ENCODE measurements at places on chromosomes 6 and 20.
A peak's percentile ranks its signal among the peaks of the same experiment; 100 is the strongest.

GRCh38 chr20:51884561-51884960, 82.2 kb upstream of the SALL4 start:
- no peak for DNase-seq

- DNase-seq, result no peak
These were observed 23.3 kb downstream of the MYCT1 start for GRCh38 chr6:152720974-152721373.

- DNase-seq, result peak; percentile 62
These were observed 23.6 kb downstream of the LRP11 start for GRCh38 chr6:149840345-149841075.

DNA sequence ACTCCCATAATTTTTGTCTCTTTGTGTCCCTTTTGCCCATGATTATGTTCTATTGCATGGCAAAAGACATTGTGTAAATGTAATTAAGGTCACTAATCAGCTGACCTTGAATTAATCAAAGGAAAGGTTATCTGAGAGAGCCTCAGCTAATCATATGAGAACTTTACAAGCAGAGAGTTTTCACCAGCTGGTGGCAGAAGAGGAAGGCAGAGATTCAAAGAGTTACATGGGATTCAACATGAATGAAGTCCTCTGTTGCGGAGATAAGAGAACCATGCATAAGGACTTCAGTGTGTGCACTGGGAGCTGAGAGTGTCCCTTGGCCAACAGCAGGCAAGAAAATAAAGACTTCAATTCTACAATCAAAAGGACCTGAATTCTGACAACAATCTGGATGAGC, 494.1 kb upstream of the ARID1B start:
- no peak for DNase-seq

- no peak for DNase-seq
These were observed 91.4 kb upstream of the AFDN start for GRCh38 chr6:167735084-167735950.

DNA sequence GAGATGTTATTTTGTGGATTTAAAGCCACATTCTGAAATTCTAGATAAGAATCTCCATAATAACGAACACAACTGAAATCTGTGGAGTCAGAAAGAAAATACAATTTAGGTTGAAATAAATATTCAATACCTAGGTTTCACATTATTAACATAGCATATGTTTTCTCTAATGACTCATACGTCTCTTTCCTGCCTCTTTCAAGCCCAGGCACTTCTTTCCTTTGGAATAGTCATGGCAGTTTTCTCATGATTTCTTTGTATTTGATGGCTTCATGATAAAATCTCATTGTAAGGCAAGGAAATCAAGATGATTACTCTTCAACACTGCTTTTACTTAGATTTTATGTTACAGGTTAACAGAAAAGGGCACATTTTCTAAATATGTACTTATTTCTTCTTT, 803.7 kb downstream of the PHF3 start:
- DNase-seq, result no peak

- DNase-seq, result no peak
These were observed 10.2 kb upstream of the MICAL1 start for GRCh38 chr6:109465772-109466171.

GRCh38 chr20:9467995-9468394, 46.4 kb upstream of the LAMP5 start:
- DNase-seq, result no peak

- DNase-seq, result no peak
These were observed 71.5 kb upstream of the B3GAT2 start for GRCh38 chr6:71028236-71028876.

- no peak for DNase-seq
These were observed 23.0 kb upstream of the FAM8A1 start for GRCh38 chr6:17577059-17577458.

GRCh38 chr20:36384022-36384619, 78.0 kb downstream of the DLGAP4 start:
- peak; percentile 40 for DNase-seq

DNA sequence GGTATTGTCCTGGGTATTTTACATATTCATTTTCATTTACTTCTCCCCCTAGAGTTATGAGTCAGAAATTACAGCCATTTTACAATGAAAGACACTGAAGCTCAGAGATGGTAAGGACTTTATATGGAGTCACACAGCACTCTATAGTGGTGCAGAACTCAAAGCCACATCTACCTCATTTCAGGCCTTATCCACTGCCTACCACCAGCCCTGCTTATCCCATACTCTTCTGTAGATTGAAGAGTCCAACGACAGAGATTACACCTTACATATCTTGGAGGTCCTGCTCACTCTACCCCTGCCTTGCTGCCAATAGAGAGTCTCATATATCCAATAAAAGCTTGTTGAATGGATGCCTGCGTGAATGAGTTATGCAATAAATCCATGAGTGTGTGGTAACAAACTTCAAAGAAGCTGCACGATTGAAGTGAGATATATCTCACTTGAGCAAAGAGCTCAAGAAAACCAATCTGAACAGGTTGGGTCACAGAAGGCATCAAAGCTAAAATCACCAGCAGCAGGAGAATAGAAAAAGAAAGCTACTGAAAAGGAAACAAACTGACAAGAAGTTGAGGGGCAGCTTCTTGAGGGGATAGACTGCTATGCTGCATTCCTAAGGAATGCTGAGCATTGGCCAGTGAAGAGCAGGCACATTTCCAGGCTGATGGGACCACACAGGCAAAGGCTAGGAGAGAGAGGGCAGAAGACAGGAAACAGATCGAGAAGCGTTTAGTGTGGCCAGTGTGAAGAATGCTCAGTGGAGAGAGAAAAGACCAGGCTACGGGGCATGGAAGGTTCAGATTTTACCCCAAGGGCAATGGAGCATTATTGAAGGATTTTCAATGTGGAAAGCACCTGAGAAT, 585.6 kb downstream of the DHX35 start:
- DNase-seq, result no peak

GRCh38 chr6:149869275-149869892, 5.2 kb upstream of the LRP11 start:
- DNase-seq, result no peak

DNA sequence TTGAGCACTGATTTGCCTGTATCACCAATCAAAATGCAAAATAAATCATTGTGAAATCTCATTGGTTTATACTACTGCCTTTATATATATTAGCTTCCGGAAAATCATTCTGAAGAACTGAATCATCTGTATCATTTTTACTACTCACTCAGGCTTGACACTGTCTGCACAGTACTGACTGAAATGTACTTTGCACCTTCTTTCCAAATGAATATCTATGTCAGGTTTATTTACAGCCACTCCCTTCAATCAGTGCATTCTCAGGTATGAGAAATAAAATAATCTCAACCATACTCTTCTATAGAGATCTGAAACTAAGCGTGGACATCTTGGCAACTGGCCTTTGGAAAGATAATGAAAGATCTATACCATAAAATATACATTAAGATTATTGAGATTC, 2.7 kb downstream of the KHDRBS2 start:
- DNase-seq, result no peak

DNA sequence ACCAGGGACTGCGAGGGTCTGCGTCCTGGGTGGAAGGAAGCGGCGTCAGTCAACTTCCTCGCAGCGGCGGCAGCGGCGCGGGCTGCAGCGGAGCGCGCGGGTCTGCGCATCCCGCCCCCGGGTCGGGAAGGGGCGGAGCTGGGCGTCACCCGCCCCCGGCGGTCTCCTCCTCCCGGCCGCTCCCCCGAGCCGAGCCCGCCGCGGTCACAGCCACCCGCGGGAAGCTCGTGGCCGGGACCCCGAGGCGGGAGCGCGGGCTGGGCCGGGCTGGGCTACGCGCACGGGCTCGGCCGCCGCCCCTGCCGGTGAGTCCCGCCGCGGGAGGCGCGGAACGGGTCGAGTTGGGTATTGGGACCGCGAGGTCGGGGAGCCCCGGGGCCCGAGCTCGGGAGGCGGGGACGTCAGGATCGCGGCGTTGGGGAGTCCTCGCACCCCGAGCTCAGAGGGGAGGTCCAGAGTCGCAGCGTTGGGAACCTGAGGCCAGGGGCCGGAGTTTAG, at the start of gene PAQR8:
TSS of gene PAQR8 (plus strand) at position 207 of the 498 bp plus-strand sequence. CDS start 41,063 bp downstream, outside the sequence.
- DNase-seq, result peak; percentile 88

DNA sequence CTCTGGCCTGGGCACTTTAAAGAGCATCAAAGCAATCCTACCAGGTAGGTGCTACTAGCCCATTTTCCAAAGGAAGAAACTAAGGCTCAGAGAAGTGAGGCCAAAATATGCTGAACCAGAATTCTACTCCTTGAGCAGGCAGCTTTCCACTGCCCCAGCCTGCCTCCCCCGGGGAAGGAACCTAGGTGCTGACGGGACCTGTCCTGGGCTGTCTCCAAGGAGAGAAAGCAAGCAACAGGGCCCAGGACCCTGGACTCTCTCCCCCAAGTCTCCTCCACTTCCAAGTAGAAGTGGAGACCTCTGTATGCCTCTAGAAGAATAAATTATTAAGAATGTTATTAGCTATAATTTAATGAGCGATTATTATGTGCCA, 159.5 kb downstream of the MRPL14 start:
- DNase-seq, result no peak

DNA sequence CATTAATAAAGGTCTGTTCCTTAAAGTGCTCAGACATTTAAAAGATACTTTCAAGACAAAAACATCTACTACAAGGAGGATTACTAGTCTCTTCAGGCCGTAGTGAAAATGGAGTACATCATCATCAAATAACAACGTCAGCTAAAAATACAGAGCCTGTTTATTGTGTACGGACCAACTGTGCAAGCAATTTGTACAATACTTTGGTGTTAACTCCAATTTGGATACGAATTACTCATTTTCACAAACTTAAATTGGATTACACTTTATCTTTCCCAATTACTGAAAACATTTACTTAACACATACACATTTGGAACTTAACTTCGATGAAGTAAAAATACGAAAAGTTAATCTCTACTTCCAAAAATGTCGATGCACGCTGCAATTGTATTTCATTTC, 802 bp downstream of the CYP39A1 start:
- DNase-seq, result no peak
